Naive thymus-derived CD4-positive, alpha-beta T cell (primary cell): ENCODE measurements at places on chromosomes 6 and 20. TPM values are rescaled to one million over a fixed set of nuclear protein-coding genes. Genes with fewer than 3 reads are reported as not detected.

Gene SS18L1
- polyA plus RNA-seq: 0.47 TPM

Gene IL17F
- not detected for polyA plus RNA-seq

Gene RNF182
- not detected for polyA plus RNA-seq

Gene TDP2
- 50.3 TPM for polyA plus RNA-seq

DNA sequence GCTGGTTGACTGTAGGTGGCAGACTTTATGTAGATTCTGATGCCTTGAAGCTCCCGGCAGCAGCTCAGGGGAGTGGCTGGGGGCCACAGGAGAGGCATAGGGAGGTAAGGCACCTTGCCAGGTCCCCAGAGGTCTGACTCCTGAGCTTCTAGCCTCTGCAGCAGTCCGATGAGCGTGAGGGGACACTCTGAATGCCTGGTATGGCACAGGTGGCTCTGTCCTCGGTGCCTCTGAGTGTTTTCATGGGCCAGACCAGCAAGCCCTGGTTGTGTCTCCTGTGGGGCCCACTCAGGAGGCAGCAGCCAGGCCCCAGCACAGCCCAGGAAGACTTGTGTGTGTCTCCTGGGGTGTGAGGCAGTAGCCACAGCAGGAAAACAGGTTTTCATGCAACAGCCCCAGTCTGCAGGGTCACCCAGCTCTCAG, 39.7 kb upstream of the IRF4 start:
- no peak for DNase-seq

GRCh38 chr20:38890497-38890818, 35.8 kb upstream of the FAM83D start:
- DNase-seq: no peak

- DNase-seq: no peak
Observed at GRCh38 chr6:142378138-142378875, 76.5 kb downstream of the ADGRG6 start.

GRCh38 chr6:9404351-9405146, 969.2 kb upstream of the SLC35B3 start:
- no peak for DNase-seq

GRCh38 chr6:162343198-162343935, 384.2 kb downstream of the PRKN start:
- no peak for DNase-seq

DNA sequence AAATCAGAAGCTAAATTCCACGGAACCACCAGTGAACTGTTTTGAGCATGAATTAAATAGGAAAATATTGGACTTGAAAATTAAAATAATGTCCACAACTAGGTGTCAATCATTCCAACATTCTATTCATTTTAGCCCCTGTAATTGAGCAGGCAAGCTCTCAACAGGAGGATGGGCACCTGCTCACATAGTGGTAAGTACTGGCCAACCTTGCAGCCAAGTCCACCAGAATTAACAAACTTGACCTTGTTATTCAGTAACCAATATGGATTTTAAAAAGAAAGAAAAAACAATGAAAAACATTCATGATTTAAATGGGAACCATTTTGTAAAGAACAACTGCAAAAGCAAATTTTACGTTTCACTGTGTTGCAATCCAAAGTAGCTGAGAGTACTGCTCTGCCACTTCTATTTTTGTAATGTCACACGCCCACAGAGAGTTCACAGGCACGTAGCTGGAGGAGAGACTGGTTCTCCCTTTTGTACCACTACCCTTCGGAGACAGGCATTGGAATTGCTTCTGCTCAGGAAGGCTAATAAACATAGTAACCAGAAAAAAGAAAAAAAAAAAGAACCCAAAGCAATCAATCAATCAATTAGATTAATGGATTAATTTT, 75.2 kb upstream of the F13A1 start:
- no peak for DNase-seq

GRCh38 chr6:16055852-16056251, 73.0 kb upstream of the MYLIP start:
- no peak for DNase-seq

DNA sequence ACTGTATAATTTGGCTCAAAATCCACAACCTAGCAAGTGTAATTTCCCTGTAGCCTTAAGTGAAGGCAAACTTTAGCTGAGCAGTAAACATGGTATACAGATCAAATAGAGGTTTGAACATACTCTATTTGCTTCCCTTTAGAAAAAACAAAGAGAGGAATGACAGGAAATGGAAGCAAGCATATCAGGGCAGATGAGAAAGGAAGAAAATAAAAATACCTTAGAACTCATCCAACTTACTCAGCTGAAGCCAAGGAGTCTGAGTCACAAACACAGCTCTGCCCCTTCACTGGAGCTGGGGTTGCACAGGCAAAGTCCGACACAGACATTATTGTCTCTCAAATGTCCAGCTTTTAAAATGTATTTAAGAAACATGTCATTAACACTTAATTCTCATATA, 379.9 kb upstream of the IRAK1BP1 start:
- no peak for DNase-seq

GRCh38 chr6:2140438-2141128, 104.8 kb downstream of the GMDS start:
- DNase-seq: no peak

- DNase-seq: no peak
Observed at GRCh38 chr6:18893540-18894269, 506.6 kb downstream of the RNF144B start.

DNA sequence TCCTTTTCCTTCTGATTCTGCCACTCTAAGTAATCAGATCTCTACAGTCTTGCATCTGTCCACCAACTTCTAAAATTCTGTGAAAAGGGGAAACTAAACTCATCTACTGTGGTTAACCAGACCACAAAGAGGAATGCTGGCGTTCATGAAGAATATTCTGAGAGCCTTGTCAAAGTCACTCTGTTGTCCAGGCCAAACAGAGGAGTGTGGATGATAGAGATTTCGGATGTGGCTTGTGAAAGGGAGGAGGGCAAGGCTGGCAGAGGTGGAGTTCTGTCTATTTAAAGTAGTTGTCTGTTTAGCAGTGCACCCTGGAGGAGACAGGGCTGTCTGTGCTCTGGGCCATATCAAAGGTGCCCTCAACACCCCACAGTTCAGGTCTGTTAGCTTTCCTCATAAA, 33.9 kb downstream of the CCN2 start:
- DNase-seq: no peak

DNA sequence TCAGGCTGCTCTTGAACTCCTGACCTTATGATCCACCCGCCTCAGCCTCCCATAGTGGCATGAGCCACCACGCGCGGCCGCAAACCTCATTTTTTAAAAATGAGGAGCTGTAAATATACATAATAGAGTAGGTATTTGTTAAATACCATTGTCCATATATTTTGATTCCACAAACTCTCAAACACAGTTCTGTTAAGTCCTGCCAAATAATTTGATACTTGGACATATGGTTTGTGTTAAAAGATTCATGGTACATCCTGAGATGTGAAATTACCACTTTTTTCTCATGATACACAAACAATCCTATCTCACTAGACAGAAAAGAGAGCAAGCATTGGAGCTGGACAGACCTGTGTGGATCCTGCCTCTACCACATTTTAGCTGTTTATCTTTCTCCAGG, 334.1 kb upstream of the KCNQ5 start:
- no peak for DNase-seq

DNA sequence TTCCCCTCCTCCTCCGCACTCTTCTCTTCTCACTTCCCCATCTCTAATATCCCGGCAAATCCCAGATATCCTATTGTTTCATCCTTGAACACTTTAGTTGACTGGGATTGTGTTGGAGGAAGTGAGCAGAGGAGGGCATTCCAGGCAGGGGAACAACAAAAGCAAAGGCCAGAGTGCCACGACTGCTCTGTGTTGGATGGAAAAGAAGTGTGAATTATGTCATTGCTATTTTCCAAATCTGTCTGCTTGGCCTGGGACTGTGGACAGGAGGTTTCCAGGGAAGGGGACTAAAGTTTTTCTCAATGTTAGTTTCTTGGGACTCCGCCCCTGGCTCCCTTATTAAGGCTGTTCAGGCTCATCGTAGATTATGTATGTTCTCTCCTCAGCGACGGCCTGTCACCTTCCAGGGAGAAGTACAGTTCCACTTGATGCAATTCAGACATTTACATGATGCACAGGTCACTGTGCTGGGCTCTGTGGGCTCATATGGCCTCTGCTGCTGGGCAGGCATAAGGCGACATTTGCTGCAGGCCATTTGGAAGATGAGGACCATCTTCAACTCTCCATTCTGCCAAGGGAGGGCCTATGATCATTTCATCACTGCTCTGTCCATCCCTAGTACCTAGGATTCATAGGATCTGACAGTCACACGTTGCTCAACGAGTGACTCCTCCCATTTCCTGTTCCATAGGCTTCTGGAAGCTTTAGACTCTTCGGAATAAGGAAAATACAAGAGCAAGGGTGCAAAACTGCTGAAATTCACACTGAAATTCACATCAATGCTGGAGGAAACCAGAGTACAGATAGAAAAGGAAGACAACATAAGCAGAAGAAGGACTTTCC, 99.1 kb upstream of the KCNK16 start:
- DNase-seq: no peak

DNA sequence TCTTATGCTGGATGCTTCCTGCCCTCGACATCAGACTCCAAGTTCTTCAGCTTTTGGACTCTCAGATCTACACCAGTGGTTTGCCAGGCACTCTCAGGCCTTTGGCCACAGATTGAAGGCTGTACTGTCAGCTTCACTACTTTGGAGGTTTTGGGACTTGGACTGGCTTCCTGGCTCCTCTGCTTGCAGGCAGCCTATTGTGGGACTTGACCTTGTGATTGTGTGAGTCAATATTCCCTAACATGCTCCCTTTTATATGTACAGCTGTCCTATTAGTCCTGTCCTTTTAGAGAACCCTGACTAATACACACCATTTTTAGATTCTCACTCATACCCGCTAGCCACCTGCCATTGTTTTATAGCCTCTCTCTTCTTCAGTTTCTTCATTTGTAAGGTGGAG, 382.1 kb upstream of the TSHZ2 start:
- DNase-seq: no peak

GRCh38 chr6:148596891-148597455, 149.9 kb upstream of the UST start:
- no peak for DNase-seq

DNA sequence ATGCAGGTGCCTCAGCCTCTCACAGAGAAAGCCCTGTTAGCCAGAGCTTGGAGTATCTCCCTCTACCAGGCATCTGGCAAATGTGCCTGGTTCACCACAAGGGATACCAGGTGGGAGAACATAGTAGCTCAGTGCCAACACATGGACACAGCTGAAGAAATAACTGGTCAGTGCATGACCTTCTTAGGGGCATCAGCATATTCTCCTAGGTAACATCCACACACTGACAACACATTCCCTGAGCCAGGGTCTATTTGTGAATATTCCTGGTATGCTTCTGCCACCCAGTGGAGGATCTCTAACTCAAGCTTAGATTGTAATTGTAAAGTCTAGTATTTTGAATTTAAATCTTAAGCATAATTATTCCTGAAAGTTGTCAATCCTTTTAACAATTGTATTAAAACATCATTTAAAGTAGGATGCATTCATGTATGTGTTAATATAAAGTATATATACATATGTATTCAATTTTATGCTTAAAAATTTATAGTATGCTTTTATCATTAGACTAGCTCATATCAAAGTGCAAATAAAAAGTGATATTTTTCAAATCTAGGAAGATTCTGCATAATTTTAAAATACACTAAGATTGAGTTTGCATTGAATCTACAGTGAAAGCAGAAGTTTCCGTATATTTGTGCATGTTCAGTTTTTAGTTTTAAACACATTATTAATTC, 45.3 kb upstream of the COL21A1 start:
- DNase-seq: no peak

GRCh38 chr20:20276811-20277530, 90.9 kb upstream of the INSM1 start:
- DNase-seq: no peak

DNA sequence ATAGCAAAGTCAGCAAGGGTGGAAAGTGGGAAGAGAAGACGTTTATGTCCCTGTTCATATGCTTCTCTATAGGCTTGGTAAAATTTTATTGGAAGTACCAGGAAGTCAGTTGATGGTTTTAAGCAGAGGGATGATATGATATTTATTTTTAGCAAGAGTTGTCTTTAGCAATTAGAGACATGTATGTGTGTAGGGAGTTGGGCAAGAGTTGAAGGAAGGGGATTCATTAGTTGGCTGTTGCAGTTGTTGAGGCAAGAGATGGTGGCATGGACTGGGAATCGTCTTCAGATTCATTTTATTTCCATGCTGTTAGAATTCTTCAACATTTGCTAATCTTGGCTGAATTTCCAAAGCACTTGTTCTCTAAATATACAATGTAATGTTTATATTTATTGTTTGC, 85.6 kb downstream of the QKI start:
- DNase-seq: no peak

GRCh38 chr20:346640-347316, at the start of gene NRSN2:
Gene NRSN2, plus strand, starts transcription at chr20:347111. Its CDS starts 2,533 bp downstream, at chr20:349644.
- DNase-seq: no peak

DNA sequence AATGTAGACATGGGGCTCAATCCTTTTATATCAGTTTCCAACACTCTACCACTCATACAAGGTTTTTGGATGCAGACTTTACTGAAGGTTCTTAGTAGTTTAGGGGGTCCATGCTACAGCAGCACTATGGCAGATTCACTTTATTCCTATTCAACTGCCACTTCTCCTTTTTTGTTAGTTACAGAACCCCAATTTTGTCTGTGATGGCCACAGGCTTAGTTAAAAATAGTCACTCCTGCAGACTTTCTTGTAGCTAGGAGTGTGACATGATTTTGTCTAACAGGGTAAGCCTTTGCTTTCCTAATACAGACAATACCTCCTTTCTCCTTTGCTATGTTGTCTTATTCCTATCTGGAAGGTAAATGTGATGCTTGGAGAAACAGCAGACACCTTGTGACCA, 90.0 kb upstream of the SLC24A3 start:
- DNase-seq: no peak

DNA sequence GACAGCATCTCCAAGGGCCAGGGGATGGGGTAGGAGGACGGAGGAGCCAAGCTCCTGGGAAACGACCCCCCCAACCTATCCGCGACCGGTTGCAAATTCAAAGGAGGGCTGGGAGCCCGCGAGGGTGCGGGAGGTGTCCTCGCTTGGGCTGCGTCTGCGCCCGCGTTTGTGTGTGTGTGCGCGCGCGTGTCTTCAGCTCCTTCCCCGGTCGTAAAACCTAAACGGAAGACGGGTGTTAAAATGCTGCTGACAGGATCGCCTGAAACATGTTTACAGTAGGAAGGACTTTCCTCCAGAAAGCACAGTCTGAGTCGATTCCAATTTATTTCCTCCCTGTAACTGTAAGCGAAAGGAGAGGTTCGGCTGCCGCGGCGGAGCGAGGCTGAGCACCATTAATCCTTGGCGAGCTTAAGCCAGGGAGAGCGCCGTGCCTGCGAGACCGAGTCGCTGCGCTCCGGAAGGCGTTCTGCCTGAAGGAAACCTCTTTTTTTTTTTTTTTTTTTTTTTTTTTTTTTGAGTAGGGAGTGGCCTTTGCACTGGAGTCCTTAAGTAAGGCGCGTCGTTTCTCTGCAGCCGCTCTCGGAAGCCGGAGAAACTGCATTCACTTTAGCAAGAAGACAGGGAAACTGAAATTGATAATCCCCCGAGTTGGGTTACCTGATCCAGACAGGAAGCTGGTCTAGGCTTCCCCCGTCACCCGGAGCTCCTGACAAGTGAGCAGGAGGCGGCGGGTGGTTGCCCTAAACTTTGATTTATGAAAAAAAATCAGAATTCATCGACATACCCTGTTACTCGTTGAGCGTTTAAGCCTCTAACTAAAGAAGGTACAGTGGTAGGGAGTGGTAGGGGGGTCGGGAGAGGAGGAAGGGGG, 4.8 kb upstream of the SOX4 start:
- peak; percentile 23 for DNase-seq

- DNase-seq: no peak
Observed at GRCh38 chr20:14790190-14790589, 452.8 kb upstream of the FLRT3 start.

- no peak for DNase-seq
Observed at GRCh38 chr20:40688129-40689099, 622 bp downstream of the MAFB start.
